ENCODE measurements at places on chromosomes 2 and 18.

GRCh38 chr2:234313558-234313957 is 183.3 kb downstream of the ARL4C start:
- DNase-seq, result no peak

DNA sequence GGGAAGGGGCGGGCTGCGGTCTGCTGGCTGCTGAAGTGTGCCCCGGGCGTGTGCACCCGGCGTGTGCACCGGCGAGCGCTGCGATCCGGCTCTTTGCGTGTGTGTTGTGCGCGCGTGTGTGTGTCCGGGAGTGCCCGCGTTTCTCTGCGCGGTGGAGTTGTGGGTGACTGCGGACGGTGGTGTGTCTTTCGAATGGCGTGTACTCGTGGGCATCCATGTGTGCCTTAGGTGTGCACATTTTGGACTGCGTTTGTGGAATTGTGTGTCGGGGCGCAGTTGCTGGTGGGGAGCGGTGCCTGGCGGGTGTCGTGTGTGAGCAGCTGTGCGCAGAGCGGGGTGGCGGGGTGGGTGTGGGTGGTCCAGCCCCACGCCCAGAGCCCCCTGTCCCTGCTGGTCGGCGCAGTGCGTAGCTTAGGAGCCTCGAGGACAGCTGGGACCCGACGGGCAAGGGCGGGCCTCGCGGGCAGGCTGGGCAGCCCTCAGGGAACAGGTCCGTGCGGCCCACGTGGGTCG is 533 bp downstream of the HPCAL1 start:
- no peak for DNase-seq

DNA sequence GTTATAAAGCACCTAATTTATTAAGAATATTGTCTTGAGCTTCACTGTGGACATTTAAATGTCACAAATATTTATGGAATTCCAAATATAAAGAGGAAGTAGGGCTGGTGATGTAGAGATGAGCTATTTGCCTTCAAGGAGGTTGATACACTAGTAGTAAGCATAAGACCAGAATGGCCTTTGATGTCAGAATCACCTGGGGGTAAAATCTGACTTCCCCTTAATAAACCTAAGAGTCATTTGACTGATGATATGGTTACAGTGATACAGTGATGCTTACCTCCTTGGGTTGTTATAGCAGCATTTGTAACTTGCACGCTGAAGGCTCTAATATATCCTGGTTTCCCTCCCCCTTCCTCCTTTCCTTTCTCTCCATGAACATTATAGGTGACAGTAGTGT is 143.7 kb downstream of the CERS6 start:
- DNase-seq, result no peak

DNA sequence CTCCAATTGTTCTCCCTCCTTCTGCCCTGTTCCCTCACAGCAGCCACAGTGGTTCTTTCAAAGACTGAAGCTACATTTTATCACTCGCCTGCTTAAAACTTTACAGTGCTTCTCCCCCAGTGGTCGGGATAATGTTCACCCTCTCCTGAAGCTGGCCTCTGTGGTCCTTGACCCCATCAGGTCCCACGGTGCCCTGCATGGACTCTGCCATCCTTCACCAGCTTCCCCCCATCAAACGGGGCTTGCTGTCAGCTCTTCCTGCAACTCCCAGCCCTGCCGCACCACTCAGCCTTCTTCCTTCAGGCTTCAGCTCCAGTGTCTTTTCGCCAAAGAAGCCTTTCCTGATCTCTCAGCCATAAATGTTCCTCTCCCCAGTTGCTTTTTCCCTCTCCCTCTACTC is 118.1 kb downstream of the NEDD4L start:
- no peak for DNase-seq

GRCh38 chr2:25044990-25045389 is 3.1 kb downstream of the EFR3B start:
- no peak for DNase-seq
